ENCODE measurements at places on chromosomes 2 and 18.

DNA sequence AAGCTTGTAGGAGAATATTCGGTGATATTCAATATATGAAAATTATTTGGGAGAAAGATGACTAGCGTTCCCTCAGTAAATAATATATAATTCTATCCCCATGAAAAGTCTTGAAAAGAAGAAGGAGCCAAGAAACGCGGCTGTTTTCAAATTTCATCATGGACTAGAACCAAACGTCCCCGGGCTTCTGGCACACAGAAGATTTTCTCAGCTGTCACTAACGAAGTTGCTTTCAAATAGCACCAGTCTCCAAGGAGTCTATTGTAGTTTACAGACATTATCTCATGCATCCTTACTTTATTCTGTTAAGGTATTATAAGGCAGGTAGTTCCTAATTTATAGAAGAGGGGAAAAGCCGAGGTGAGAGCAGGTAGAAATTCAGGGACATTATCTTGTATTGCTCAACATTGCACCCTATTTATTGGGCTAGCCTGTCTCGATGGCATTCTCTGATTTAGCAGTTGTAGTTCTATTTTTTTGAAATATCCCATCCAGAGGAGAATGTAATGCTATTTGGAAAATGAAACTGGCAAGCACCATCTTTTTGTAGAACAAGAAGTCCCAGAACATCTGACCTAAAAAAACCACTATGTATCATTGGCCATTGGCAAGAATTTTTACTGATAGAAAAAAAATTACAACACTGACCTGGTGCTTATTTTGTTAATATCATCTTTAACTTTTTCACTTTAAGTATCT is 198.1 kb upstream of the RASGRP3 start:
- no peak for DNase-seq

DNA sequence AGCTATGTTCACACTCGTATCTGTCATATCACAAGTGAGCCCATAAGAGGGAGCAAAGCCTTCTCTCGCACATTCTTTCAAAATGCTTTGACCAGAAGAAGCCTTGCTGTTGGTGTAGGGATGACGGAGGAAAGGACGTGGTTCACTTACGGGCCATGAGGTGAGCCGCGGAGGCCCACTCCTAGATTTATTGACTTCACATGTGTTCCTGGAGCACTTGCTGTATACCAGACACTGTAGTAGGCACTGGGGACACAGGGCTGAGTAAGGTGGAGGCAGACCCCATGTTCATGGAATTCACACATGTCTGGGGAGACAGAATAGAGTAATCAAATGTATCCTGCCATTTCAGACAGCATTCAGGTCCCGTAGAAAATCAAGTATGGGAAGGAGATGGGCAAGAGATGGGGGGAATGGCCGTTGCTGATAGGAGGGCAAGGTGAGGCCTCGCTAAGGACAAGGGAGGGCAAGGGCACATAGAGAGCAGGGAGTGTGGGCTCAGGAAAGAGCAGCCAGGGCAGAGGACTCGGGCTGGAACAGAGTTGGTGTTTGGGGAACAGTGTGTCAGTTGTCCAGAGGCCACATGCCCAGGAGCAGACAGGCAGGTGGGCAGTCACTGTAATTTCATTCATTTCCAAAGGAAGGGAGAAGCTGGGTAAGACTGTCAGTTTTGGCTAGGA is 182.2 kb downstream of the LDLRAD4 start:
- DNase-seq, result no peak

- no peak for DNase-seq
These were observed 3.1 kb downstream of the WIPF1 start for GRCh38 chr2:174594456-174594855.

GRCh38 chr2:148602885-148603561 is 41.5 kb upstream of the EPC2 start:
- DNase-seq, result peak; percentile 8

- peak; percentile 14 for DNase-seq
These were observed 14.3 kb upstream of the STAM2 start for GRCh38 chr2:152189622-152190495.

- DNase-seq, result no peak
These were observed 247.5 kb upstream of the ZNF521 start for GRCh38 chr18:25599443-25599842.

DNA sequence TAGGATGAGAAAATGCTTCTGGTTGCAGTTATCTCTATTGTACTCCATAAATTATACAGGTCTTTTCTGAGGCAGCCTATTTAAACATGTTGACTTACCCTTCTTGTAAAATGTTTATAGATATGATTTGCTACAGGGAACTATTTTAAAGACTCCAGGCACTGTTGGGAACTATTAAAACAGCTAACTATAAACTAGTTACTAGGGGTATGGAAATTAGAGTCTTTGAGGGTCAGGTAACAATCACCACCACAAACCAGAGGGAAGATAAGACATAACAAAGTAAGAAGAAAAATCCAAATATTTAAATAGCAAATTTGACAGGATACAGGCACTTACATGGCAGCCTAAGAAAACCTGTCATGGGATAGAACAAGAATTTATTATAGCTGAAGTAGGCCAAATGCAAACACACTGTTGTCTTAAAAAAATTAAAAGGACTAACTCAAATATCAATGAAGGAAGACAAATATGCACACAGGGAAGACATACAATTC is 251.0 kb upstream of the CWC22 start:
- DNase-seq, result no peak

Data from MG63 (cell line).